ENCODE measurements at places on chromosomes 12 and 14.

DNA sequence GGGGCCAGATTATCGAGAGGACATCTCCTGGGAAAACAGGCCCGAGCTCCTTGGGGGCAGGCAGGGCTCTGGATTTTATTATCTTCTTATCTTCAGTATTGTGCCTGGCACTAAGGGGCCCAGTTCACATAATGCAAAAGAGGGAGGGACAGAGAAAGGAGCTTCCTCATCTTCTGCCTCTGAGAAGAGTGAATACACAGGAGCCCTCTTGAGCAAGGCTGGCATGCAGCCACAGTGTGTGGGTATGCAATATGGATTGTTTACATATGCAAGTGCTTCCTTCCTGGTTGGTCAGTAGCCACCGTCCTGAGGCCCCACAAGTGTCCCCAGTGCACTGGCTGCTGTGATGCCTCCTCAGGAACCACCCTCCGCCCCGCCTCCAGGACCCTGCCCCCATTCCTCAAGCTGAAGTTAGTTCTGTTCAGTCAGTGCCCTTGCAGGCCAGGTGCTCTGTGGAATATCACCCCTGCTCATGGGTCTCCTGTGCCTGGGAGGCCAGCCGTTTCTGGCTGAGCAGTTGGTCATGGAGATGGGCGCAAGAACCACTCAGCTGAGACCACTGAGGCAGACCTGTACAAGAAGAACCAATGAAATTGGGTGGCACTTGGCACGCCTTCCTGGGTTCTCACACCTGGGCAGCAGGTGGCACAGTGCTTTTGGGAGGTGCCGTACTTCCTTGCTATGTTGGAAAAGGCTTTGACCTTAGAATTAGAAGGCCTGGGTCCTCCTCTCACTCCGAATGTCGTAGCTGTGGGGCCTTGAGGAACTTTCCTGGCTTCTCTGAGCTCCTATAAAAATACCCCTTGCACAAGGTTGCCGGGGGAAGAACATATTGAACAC, 35.1 kb upstream of the ACTN1 start:
- H3K27ac ChIP-seq, result no peak overlapping the region
- no peaks in the 10 kb centered on the region for H3K36me3 ChIP-seq
- no peak for DNase-seq
- H3K4me1 ChIP-seq, result no peaks in the 10 kb centered on the region
- H3K27me3 ChIP-seq, result no peaks in the 10 kb centered on the region

- H3K27me3 ChIP-seq, result no peaks in the 10 kb centered on the region
- no peak overlapping the region for H3K27ac ChIP-seq
- H3K36me3 ChIP-seq, result no peaks in the 10 kb centered on the region
- peaks cover 26% of the 10 kb centered on the region for H3K4me1 ChIP-seq
- DNase-seq, result no peak
Measured at GRCh38 chr12:115988625-115989563, 288.6 kb downstream of the MED13L start.

DNA sequence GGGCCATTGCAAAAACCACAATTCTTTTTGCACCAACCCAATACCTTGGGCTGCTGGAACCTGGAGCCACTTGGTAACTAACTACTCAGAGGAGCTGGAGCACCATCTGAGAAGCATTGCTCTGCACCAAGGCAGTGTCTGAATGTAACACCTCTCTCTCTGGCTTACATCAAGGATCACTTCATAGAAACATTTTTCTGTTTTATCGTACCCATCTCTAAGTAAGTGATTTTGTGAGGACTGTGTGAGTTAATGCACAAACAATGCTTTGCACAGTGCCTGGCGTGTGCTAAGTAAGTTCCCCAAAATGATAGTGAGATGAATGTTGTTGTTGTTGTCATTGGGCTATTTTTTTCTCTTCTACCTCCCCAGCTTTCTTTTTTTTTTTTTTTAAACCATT, 111.4 kb downstream of the ADCK1 start:
- H3K4me3 ChIP-seq, result no peak overlapping the region
- DNase-seq, result no peak
- H3K27me3 ChIP-seq, result no peaks in the 10 kb centered on the region
- H3K36me3 ChIP-seq, result no peaks in the 10 kb centered on the region
- no peak overlapping the region for H3K27ac ChIP-seq
- no peaks in the 10 kb centered on the region for H3K4me1 ChIP-seq

DNA sequence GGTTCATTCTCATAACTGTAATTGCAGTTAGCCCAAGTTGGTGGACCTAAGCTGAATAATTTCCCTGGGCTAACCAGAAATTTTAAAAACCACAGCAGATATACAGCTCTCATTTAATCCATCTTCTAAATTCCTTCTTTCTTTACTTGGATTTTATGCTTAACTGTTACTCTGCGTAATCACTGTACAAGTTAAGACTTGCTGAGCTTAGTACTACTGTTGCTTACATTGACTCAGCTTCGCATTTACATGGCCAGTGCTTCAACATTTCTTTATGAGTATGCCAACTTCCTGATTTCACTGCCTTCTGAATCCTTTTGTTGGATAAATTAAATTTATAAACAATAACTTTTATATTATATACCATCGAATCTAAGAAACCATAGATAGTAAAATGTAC, 147.4 kb downstream of the SLC38A4 start:
- H3K36me3 ChIP-seq, result no peaks in the 10 kb centered on the region
- no peak for DNase-seq
- H3K4me3 ChIP-seq, result no peak overlapping the region
- H3K4me1 ChIP-seq, result peaks cover 24% of the 10 kb centered on the region

GRCh38 chr12:127294651-127295210, 972.2 kb upstream of the TMEM132C start:
- no peaks in the 10 kb centered on the region for H3K36me3 ChIP-seq
- DNase-seq, result no peak
- H3K27ac ChIP-seq, result no peak overlapping the region

DNA sequence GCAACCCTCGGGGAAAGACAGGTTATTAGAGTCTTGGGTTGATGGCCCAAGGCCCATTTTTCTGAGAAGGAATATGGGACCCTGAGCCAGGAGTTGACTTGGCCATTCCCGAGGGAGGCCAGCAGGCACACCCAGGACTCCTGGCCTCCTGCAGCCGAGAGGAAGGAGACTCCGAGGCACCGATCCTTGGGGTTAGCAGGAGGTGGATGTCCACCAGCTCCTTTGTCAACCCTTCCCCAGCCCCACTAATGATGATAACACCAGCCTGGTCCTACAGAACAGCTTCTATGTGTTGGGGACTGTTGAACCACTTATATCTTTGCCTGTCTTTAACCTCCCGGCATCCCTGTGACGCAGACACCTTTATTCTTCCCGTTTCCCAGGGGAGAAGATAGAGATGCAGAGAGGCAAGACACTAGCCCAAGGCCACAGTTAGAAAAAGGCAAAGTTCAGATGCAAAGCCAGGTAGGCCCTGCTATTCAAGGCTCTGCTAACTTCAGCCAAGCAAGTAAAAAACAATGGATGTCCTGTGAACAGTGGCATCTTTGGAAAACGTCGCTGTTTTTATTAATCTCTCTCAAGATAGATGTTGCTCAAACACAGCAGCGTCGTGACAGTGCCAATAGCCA, 767.3 kb upstream of the TBX3 start:
- H3K36me3 ChIP-seq, result no peaks in the 10 kb centered on the region
- no peaks in the 10 kb centered on the region for H3K27me3 ChIP-seq
- no peak for DNase-seq
- peaks cover 12% of the 10 kb centered on the region for H3K4me1 ChIP-seq
- peak overlapping the region; percentile 45 for H3K4me3 ChIP-seq

DNA sequence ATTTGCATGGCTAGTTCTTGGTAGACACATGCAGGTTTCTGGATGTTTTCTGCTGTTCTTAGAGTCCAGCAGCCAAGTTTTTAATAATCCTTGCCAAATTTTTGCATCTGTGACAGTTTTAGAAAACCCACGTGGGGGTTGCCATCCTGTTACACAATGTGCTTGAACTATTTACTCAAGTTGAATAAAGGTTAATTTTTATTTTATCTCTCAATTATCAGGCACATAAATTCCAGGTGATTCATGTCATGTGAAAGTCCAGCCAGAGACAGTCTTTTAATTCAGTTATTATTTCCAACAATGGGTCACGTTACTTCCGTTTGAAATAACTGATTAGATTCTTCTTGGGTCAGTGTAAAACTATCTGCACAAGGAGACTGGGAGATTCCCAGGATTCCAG, 15.7 kb downstream of the MYRFL start:
- no peaks in the 10 kb centered on the region for H3K36me3 ChIP-seq
- no peaks in the 10 kb centered on the region for H3K4me1 ChIP-seq
- no peak overlapping the region for H3K4me3 ChIP-seq
- H3K27ac ChIP-seq, result no peak overlapping the region

GRCh38 chr12:112317481-112317880, 64.8 kb downstream of the HECTD4 start:
- peaks cover 13% of the 10 kb centered on the region for H3K4me1 ChIP-seq
- H3K27me3 ChIP-seq, result no peaks in the 10 kb centered on the region
- no peaks in the 10 kb centered on the region for H3K36me3 ChIP-seq
- DNase-seq, result no peak
- no peak overlapping the region for H3K27ac ChIP-seq
- no peak overlapping the region for H3K4me3 ChIP-seq

- no peaks in the 10 kb centered on the region for H3K4me1 ChIP-seq
- DNase-seq, result no peak
- H3K27ac ChIP-seq, result no peak overlapping the region
- no peaks in the 10 kb centered on the region for H3K36me3 ChIP-seq
- no peak overlapping the region for H3K4me3 ChIP-seq
Measured at GRCh38 chr12:42516573-42516972, 73.0 kb downstream of the PRICKLE1 start.

GRCh38 chr12:124024263-124024678, 51.3 kb downstream of the ZNF664 start:
- no peaks in the 10 kb centered on the region for H3K27me3 ChIP-seq
- H3K27ac ChIP-seq, result no peak overlapping the region
- H3K4me3 ChIP-seq, result no peak overlapping the region

- no peaks in the 10 kb centered on the region for H3K4me1 ChIP-seq
- H3K27me3 ChIP-seq, result no peaks in the 10 kb centered on the region
- DNase-seq, result no peak
- peaks cover 88% of the 10 kb centered on the region for H3K36me3 ChIP-seq
Measured at GRCh38 chr12:14482886-14483285, 84.8 kb downstream of the PLBD1 start.

GRCh38 chr14:30290001-30290400, 269.0 kb upstream of the G2E3 start:
- H3K4me1 ChIP-seq, result no peaks in the 10 kb centered on the region
- no peak overlapping the region for H3K27ac ChIP-seq
- no peaks in the 10 kb centered on the region for H3K27me3 ChIP-seq
- no peak overlapping the region for H3K4me3 ChIP-seq

DNA sequence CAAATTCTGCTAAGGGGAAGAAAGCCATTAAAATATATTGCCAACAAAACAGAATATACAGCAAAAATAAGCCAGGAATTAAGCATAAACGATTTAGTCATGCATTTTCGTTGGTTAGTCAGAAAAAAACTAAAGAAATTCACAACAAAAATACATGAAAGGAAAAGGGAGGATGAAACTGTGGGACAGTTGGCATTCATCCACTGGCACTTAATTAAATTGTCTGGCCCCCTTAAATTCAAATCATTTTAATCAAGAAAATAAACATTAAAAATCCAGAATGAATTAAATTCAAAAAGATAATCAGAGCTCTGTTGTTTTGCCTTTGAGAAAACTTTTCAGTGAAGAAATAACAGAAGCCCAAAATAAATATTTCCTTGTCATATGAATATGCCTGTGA, 264.6 kb upstream of the TMTC1 start:
- no peak overlapping the region for H3K4me3 ChIP-seq
- H3K4me1 ChIP-seq, result no peaks in the 10 kb centered on the region
- DNase-seq, result no peak
- no peaks in the 10 kb centered on the region for H3K36me3 ChIP-seq
- H3K27ac ChIP-seq, result no peak overlapping the region
- H3K27me3 ChIP-seq, result no peaks in the 10 kb centered on the region

DNA sequence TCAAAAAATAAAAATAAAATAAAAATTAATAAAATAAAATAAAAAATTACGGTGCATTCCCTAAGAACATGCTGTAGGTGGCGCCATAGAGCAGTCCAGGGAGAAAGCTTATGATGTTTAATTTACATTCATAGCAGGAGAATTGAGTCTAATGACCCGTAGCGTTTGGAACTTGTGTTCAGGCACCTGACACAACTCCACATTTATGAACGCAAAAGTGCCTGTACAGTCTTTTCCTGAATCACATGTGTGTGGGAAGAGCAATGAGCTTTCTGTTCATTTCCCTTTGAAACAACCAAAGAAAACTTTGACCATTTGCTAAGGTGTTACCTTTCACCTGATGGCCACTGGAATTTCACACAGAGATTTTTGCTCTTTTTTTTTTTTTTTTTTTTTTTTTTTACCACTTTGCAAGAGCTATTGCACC, 60.6 kb upstream of the KCNA1 start:
- H3K27ac ChIP-seq, result no peak overlapping the region
- no peak overlapping the region for H3K4me3 ChIP-seq
- H3K36me3 ChIP-seq, result no peaks in the 10 kb centered on the region
- H3K27me3 ChIP-seq, result no peaks in the 10 kb centered on the region

- H3K27me3 ChIP-seq, result no peaks in the 10 kb centered on the region
- no peak overlapping the region for H3K27ac ChIP-seq
- no peak overlapping the region for H3K4me3 ChIP-seq
- H3K36me3 ChIP-seq, result no peaks in the 10 kb centered on the region
Measured at GRCh38 chr12:104752881-104753280, 205.2 kb downstream of the SLC41A2 start.

GRCh38 chr12:115144425-115144824, 460.4 kb upstream of the TBX3 start:
- H3K4me1 ChIP-seq, result no peaks in the 10 kb centered on the region
- H3K27ac ChIP-seq, result no peak overlapping the region
- no peak for DNase-seq
- no peaks in the 10 kb centered on the region for H3K27me3 ChIP-seq

DNA sequence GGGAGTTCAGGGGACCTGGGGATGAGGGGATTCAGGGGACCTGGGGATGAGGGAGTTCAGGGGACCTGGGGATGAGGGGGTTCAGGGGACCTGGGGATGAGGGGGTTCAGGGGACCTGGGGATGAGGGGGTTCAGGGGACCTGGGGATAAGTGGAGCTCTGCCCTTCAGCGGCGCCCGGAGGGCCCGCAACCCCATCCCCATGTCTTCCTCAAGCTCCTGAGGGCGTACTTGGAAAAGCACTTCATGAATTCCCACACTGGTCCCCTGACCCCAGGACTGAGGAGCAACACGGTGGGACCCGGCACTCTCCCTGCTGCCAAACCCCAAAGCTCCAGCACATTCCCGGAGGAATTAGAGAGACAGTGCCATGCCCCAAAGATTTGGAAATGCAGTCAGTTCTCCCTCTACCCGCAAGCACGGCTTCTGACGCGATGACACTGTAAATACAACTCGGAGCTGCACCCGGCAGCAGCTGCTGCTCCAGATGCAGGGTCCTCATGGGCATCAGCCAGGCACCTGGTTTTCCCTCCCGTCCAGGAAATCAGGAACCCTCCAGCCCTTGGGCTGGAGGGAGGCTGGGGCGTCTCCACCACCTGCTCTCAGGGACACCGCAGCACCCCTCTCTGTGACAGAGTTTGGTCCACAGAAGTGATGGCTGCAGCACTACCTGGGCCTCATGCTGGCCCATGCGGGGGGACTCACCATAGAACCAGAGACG, 32.8 kb upstream of the C14orf180 start:
- DNase-seq, result no peak
- peaks cover 10% of the 10 kb centered on the region for H3K4me1 ChIP-seq
- H3K27ac ChIP-seq, result no peak overlapping the region
